KG1 (cell line): ENCODE measurements at places on chromosomes 16 and 17.

- DNase-seq, result no peak
These were observed 17.6 kb upstream of the FA2H start for GRCh38 chr16:74792225-74792624.

- DNase-seq, result no peak
These were observed 53.2 kb downstream of the SMG6 start for GRCh38 chr17:2250140-2251095.

GRCh38 chr16:55496509-55497145 lies 12.2 kb upstream of the LPCAT2 start:
- no peak for DNase-seq

GRCh38 chr16:88721236-88721635 lies 14.9 kb downstream of the CTU2 start:
- DNase-seq, result no peak

- no peak for DNase-seq
These were observed 7.6 kb upstream of the MAP2K6 start for GRCh38 chr17:69406941-69407340.

- no peak for DNase-seq
These were observed 8.3 kb downstream of the FLII start for GRCh38 chr17:18250259-18250658.
